ENCODE measurements at places on chromosomes 1 and 21. TPM values are rescaled to one million over a fixed set of nuclear protein-coding genes. Genes with fewer than 3 reads are reported as not detected.

- DNase-seq = no peak
Observed at GRCh38 chr1:35717911-35718476, 690 bp downstream of the C1orf216 start.

- DNase-seq = no peak
Observed at GRCh38 chr1:107162745-107163144, 21.9 kb downstream of the NTNG1 start.

GRCh38 chr1:245086389-245086969 is 68.3 kb upstream of the KIF26B start:
- no peak for DNase-seq

DNA sequence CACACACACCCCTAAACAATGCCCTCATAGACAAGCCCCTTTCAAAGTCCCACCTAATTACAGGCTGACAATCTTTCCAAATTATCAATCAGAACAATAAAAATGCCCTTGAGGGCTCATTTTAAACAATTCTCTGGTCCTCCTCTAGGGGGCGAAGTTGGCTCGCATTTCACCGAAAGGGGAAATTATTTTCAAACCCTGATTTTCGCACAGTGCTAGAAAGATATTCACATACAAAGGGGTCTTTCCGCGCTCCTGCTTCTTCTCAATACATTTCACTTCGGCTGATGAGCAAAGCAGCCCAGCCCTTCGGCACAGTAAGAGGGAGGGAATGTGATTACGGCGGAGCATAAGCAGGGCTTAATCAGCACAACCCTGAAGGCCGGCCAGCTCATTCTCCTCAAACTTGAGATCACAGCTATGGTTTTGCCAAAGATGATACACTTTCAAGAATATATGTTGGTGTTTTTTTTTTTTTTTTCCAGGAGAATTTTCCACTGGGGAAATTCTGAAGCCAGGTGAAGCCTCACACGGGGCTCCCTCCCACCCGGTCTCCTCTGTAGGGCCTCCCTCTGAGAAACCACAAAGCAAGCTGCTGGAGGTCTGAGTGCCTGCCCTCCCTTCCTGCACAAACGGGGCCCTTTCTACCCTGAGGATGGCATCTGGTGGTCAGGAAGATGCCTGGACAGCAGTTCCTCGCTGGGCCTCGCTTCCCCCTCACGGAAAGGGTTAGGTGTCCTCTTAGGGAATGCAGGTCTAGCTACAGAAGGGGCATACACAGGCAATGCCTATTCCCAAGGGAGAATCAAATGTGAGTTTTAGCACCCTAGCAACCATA is 66.9 kb downstream of the GNG12 start:
- DNase-seq = no peak

DNA sequence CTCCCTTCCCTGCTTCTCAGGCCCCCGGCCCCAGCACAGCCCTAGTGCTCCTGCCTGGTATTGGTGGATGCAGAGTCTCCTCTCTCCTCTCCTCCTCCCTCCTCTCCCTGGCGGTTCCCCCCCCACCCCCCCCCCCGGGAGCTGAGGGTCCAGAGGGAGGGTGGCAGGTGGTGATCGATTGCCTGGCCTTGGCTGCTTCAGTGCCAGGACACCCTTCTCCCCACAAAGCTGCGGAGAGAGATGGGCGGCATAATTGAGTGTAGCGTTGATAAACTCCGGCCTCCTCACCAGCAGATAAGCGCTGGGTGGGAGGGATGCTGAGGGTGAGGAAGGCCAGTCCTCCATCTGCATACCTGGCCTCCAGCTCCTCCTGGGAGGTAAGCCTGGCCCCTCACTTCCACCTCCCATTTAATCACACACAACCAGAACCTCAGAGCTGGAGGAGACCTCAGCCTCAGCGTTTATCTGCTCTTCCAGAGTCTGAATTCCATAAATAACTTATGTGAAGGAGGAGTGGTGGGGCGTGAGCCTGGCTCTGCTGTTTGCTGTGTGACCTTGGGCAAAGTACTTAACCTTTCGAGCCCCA is 60.8 kb downstream of the LRRN2 start:
- no peak for DNase-seq

- no peak for DNase-seq
Observed at GRCh38 chr21:32587120-32587519, 1.8 kb upstream of the TCP10L start.

DNA sequence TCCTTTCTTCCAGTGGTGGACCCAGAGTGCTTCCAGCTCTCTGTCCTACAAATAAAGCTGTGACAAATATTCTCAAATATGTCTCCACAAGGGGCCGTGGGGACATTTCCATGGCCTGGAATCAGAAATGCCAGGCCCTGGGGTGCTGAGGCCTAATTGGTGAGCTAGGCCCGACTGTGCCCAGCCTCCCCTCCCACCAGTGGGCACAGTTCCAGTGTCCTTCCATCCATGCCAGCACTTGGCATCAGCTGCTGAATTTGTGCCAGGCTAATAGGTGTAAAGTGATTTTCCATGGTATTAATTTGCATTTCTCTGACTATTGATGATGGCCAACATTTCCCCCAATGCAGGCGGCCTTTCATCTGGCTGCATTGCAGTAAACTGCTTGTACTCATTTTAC is 48.5 kb upstream of the B3GALT5 start:
- DNase-seq = no peak

The ANKRD34A gene
- polyA plus RNA-seq = 1.4 TPM

The PTPN7 gene
- 1.2 TPM for polyA plus RNA-seq

Measured in urinary bladder (tissue), 4 donors.